ENCODE measurements at places on chromosomes 1 and 21. TPM values are rescaled to one million over a fixed set of nuclear protein-coding genes. Genes with fewer than 3 reads are reported as not detected.

The MYBPH gene
- total RNA-seq, result not detected

The PCAT6 gene
- 2.0 TPM for total RNA-seq

The PGBD5 gene
- total RNA-seq, result 3.7 TPM

The HSF2BP gene
- 0.60 TPM for total RNA-seq

The AADACL3 gene
- total RNA-seq, result not detected

The OR2L8 gene
- not detected for total RNA-seq

The SLC16A4 gene
- 53.1 TPM for total RNA-seq

GRCh38 chr1:212721388-212722247 lies 22.0 kb upstream of the BATF3 start:
- no peak for DNase-seq
- H3K27me3 ChIP-seq, result no peaks in the 10 kb centered on the region
- H3K36me3 ChIP-seq, result no peaks in the 10 kb centered on the region
- no peak overlapping the region for H3K4me3 ChIP-seq
- no peaks in the 10 kb centered on the region for H3K4me1 ChIP-seq

- no peaks in the 10 kb centered on the region for H3K36me3 ChIP-seq
- H3K4me1 ChIP-seq, result peaks cover 8% of the 10 kb centered on the region
- H3K27me3 ChIP-seq, result no peaks in the 10 kb centered on the region
- DNase-seq, result no peak
- peak overlapping the region; percentile 26 for H3K27ac ChIP-seq
- no peak overlapping the region for H3K4me3 ChIP-seq
Observed at GRCh38 chr1:32066489-32066873, 6.3 kb upstream of the TMEM39B start.

DNA sequence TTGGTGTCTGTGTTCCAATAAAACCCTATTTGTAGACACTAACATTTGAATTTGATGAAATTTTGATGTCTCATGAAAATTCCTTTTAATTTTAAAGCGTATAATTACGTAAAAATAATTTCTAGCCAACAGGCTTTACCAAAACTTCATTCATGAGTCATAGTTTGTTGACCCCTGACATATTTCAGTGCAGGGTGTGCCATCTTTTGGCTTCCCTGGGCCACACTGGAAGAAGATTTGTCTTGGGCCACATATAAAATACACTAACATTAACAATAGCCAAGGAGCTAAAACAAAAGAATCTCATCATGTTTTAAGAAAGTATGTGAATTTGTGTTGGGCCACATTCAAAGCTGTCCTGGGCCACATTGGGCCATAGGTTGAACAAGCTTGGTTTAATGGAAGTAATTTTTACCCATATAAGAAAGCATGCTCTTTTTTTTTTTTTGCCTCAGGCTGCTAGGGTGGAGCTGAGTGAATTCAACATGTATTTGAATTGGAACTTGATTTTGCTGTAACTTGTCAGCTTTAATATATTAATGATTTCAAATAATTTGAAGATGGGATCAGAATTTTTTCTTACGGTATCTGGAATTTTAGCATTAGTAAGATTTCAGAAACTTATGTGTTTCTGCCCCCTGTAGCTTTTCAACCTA lies 267.7 kb upstream of the RGS18 start:
- no peaks in the 10 kb centered on the region for H3K4me1 ChIP-seq
- no peaks in the 10 kb centered on the region for H3K36me3 ChIP-seq
- no peak for DNase-seq
- H3K27ac ChIP-seq, result no peak overlapping the region
- H3K27me3 ChIP-seq, result no peaks in the 10 kb centered on the region

GRCh38 chr1:39061951-39062350 lies 35.8 kb downstream of the NDUFS5 start:
- no peaks in the 10 kb centered on the region for H3K36me3 ChIP-seq
- H3K27me3 ChIP-seq, result no peaks in the 10 kb centered on the region
- no peak overlapping the region for H3K27ac ChIP-seq

- no peak overlapping the region for H3K4me3 ChIP-seq
- H3K36me3 ChIP-seq, result no peaks in the 10 kb centered on the region
- no peak overlapping the region for H3K27ac ChIP-seq
- H3K4me1 ChIP-seq, result no peaks in the 10 kb centered on the region
- DNase-seq, result no peak
Observed at GRCh38 chr1:17462669-17463068, 23.2 kb upstream of the RCC2 start.

DNA sequence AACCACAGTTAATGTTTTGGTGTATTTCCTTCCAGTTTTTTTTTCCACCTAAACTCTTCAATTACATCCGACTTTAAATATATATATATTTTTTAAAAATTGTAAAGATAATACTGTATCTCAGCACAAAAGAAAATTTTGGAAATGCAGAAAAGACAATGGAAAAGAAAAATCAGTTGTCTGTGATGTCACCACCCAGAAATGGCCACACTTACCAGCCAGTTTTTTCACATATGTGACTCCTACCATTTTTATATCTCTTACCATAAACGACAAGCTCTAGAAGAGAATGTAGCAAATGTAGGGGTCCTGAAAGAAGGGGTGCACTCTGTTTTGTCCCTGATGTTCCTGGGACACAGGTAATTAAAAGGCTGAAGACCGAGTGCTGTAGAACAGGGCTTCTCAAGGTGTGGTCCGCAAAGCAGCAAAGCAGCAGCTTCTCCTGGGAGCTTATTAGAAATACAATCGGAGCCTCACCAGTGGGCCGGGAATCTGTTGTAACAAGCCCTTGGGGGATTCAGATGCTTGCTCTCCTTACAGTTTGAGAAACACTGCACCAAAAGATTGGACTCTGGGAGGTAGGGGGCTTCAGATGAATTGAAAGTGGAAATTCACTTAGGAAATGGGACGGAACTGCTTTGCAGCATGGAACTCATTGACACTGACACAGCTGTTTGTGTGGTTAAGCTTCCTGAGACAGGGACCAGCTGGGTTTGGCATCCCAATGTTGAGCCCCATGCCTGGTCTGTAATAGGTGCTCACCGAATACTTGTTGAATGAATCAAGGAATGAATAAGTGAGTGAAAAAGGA lies 44.1 kb downstream of the ALPL start:
- H3K27me3 ChIP-seq, result no peaks in the 10 kb centered on the region
- no peak overlapping the region for H3K27ac ChIP-seq
- no peaks in the 10 kb centered on the region for H3K36me3 ChIP-seq
- no peak for DNase-seq
- H3K4me3 ChIP-seq, result no peak overlapping the region
- no peaks in the 10 kb centered on the region for H3K4me1 ChIP-seq

- H3K4me1 ChIP-seq, result no peaks in the 10 kb centered on the region
- DNase-seq, result no peak
- no peaks in the 10 kb centered on the region for H3K36me3 ChIP-seq
Observed at GRCh38 chr1:82849460-82849859, 1048.7 kb downstream of the ADGRL2 start.

DNA sequence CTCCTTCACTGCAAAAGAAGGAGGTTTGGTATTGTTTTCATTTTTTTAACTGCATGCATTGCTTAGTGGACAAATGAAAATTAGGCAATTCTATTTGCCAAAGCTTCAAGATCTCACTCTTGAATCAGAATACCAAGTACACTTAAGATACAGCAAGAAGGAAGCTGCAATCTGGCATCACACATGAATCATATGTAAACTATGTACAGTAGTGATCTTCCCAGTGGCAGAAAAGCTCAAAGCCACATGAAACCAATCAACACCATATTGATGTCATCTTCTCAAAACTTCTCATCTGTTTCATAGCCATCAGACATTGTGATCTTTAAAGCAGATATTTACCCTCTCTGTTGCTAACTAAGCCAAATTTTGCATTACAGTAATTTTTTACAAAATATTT lies 550.1 kb downstream of the LTN1 start:
- H3K36me3 ChIP-seq, result no peaks in the 10 kb centered on the region
- no peaks in the 10 kb centered on the region for H3K4me1 ChIP-seq
- DNase-seq, result no peak
- no peak overlapping the region for H3K4me3 ChIP-seq
- no peaks in the 10 kb centered on the region for H3K27me3 ChIP-seq
- H3K27ac ChIP-seq, result no peak overlapping the region

DNA sequence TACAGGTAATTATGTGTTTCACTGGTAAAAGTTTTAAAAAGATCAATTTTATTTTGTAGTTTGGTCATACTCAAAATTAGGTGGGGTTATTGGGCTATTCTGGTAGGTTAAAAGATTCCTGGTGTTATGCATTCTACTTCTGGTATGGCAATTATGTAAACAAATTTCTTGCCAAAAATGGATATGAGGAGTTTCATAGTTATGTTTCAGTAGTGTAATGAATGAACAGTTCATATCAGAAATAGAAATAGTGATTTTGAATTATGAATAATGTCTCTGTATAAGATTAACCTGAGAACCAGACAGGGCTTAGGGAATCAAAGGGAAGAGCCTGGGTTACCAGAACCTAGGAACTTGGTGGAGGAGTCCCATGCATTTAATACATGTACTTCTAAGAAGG lies 15.9 kb downstream of the ATF6 start:
- no peak for DNase-seq
- no peaks in the 10 kb centered on the region for H3K27me3 ChIP-seq
- H3K27ac ChIP-seq, result no peak overlapping the region
- peaks cover 10% of the 10 kb centered on the region for H3K36me3 ChIP-seq

DNA sequence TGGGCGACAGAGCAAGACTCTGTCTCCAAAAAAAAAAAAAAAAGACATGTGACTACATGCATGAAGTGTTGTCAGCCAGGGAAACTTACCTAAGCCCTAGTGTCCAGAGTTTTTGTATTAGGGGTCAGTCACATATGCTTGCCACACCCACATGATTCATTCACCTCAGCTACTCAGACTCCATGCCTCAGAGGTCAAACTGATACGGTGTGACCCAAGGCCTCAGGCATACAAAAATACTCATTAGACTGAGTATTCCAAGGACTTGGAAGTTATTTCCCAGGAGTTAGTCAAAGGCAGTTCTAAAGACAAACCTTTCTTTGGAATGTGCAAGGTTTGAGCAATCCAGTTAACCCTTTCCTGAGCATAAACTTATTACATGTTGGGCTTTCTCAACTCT lies 6.3 kb upstream of the TRIM33 start:
- no peak overlapping the region for H3K27ac ChIP-seq
- H3K27me3 ChIP-seq, result no peaks in the 10 kb centered on the region
- no peaks in the 10 kb centered on the region for H3K36me3 ChIP-seq
- no peak overlapping the region for H3K4me3 ChIP-seq
- no peaks in the 10 kb centered on the region for H3K4me1 ChIP-seq

GRCh38 chr1:186865253-186865652 lies 36.5 kb downstream of the PLA2G4A start:
- H3K4me1 ChIP-seq, result no peaks in the 10 kb centered on the region
- H3K27me3 ChIP-seq, result no peaks in the 10 kb centered on the region

DNA sequence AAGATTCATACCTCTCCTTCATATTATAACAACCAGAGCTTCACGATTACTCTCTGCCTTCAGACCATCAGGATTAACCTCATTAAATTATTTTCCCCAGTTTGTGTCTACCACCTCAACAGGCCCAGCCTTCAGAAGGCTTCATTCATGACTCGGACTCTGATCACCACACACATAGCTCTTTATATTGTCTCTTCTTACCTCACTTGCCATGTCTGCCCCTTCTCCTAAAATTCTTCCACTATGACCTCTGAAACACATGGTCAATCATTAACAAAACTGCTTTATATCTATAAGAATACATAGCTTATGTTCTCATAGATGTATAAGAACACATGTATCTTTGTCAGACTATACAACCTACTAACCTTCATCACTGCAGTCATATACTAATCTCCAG lies 79.8 kb downstream of the USP1 start:
- no peaks in the 10 kb centered on the region for H3K27me3 ChIP-seq
- H3K36me3 ChIP-seq, result no peaks in the 10 kb centered on the region

GRCh38 chr1:176847052-176847451 lies 317.5 kb downstream of the ASTN1 start:
- H3K4me3 ChIP-seq, result no peak overlapping the region
- no peaks in the 10 kb centered on the region for H3K27me3 ChIP-seq

DNA sequence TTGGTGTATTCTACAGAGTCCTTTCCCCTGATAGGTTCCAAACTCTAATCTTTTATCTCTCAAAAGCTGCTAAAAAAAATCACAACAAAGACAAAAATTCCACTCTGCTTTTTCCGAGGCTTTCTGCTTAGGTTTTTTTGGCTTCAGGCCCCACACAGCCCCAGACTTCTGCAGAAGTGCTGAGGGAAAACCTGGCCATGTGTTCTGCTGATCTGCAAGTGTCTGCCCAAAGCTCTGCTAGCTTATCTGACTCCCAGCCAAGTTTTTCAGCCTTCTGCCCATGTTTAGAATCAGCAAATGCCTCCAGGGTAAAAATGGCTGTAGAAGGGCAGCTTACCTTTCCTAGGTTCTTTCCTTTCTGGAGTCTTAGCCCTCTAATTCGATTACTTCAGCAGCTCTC lies 28.4 kb downstream of the DISP3 start:
- no peaks in the 10 kb centered on the region for H3K4me1 ChIP-seq
- no peak for DNase-seq
- H3K4me3 ChIP-seq, result no peak overlapping the region
- no peaks in the 10 kb centered on the region for H3K27me3 ChIP-seq
- no peaks in the 10 kb centered on the region for H3K36me3 ChIP-seq

- no peaks in the 10 kb centered on the region for H3K36me3 ChIP-seq
- no peaks in the 10 kb centered on the region for H3K27me3 ChIP-seq
- no peak for DNase-seq
- no peak overlapping the region for H3K27ac ChIP-seq
Observed at GRCh38 chr1:185541871-185542301, 192.3 kb upstream of the HMCN1 start.

DNA sequence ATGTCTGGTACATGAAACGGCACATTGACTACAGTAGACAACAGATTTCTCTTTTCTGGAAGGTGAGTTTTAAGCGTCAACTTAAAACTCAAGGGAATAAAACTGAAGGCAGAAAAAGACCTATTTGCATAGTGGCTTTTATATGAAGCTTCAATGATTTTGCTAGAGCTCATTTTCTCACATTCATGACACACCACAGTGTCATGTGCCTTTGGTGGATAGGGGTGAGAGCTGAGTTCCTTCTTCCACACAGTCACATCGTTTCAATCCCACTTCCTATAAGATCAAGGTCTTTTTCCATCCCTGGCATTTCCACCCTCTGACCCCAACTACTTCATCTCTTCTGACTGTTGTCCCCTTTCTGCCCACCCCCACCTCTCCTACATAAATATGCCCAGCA lies 31.0 kb downstream of the IL12RB2 start:
- H3K36me3 ChIP-seq, result no peaks in the 10 kb centered on the region
- no peak overlapping the region for H3K4me3 ChIP-seq
- H3K4me1 ChIP-seq, result no peaks in the 10 kb centered on the region

GRCh38 chr21:26513212-26513611 lies 59.9 kb downstream of the CYYR1 start:
- H3K4me1 ChIP-seq, result no peaks in the 10 kb centered on the region
- H3K27me3 ChIP-seq, result no peaks in the 10 kb centered on the region
- no peak for DNase-seq
- no peaks in the 10 kb centered on the region for H3K36me3 ChIP-seq
- H3K27ac ChIP-seq, result no peak overlapping the region
- no peak overlapping the region for H3K4me3 ChIP-seq

GRCh38 chr1:219088778-219089557 lies 84.7 kb upstream of the LYPLAL1 start:
- H3K27ac ChIP-seq, result no peak overlapping the region
- no peak for DNase-seq
- H3K36me3 ChIP-seq, result no peaks in the 10 kb centered on the region
- no peaks in the 10 kb centered on the region for H3K4me1 ChIP-seq
